ENCODE measurements at places on chromosomes 6 and 20.

DNA sequence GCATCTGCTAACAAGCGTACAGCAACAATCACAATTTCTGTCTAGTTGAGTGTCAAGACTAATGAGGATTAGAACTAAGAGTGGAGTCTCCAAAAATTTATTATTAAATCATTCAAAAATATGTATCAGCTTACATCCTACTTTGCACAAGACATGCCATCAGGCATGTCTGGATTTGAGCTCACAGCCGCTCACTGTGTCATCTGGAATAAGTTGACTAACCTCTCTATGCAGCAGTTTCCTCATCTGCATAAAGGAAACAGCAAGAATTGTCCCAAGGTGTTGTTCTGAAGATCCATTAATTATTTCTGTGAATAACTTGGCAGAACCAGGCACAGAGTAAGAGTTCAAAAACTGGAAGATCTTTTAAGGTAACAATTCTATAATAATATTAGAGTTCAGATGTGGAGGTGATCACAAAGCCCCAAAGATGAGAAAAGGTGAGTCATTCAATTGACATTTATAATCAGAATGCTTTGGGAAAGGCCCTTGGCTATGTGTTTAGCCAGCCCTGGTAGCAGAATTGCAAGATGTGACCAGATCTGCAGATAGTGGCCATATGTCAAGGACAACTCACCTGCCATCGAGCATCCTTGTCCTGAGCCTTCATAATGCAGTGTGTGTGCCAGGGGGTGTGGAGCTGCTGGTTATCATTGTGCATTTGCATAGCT, 264.0 kb downstream of the FOXA2 start:
- no peak for DNase-seq

DNA sequence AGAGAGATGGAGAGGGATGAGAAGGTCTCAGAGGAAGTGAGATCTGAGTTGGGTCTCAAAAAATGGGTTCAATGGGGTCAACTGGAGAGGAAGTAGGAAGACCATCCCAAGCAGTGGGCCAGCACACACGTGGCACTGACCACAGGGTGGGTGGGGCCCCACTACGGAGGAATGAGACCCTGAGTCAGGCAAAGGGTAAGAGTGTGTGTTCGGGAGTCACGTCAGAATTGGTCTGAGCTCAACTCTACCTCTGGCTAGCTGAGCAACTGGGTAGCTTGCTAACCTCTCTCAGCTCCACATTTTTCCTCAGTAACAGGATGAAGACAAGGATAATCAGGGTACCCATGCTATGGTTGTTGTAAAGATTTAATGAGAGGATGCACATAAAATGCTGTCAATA, 79.0 kb downstream of the TRERF1 start:
- no peak for DNase-seq

- no peak for DNase-seq
These were observed 9.3 kb downstream of the DUSP15 start for GRCh38 chr20:31861135-31861384.

DNA sequence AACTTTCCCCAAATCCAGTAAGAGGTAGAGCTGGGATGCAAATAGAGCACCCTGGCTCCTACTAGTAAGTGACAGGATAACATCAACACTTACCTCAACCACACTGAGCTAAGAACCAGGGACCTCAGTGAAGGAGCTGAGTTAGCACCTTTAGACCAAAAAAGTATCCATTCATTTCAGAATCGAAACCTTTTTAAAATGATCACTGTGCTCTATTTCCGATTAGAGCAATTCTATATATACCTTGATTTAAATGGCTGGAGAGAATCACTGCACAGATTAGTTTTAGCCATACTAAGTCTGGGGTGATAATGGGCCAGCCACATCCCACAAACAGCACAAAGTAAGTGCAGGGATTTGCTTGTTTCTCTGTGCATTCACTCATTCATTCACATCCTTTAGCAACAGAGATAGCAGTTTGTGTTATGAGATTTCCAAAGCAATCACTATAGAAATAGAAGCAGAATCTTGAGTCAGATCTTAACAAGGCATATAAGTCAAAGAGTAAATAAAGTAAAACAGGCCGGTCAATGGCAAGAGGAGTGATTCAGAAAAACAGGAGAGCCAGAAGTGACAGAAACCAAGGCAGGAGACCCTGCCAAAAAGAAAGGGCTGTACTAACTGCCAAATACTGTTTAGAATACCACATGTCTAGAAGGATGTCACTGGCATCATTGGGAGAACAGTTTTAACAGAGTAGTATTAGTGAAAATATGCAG, 136.3 kb downstream of the KIF13A start:
- DNase-seq, result no peak

DNA sequence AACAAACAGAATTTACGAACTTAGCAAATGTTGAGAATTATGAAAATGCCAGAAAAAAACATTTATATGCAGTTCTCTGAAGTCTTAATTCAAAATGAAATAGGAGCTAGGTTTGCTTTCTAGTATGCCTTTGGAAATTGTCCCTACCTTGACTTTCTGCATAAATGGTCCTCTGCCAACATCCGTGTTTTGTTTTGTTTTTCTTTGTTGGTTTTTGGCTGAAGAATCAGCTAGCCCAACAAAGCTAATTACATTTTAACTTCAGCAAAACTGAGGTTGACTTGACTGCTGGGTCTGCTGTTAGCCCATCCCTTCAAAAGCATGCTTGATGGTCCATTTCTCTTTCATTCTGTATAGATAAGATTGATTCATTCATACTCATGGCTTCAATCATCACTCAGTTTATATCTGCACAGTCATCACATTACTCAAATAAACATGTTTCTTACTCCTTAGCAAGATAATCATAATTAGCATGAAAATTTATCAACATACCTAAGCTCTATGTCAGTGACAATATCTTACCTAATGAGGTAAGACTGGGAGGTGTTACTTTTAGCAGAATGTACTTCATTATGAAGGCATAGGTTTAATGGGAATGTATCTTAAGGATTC, 76.4 kb downstream of the ADGRB3 start:
- no peak for DNase-seq

DNA sequence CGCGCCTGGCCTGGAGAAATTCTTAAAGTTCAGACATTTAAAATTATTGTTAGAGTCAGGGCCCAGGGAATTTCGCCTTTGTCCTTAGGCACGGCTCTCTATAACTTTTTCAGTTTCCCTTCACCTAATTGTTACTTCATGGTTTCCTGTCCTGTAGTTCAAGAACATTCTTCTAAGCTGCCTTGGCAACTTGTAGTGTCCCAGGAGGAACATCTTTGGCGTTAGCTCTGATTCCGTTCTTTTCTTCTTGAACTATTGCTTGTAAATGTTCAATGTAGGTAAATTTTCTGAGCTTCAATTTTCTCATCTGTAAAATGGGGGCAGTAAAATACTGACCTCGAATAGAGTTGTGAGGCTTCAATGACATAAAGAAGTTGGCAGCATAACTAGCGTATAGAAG, 41.8 kb downstream of the TIAM2 start:
- DNase-seq, result no peak

DNA sequence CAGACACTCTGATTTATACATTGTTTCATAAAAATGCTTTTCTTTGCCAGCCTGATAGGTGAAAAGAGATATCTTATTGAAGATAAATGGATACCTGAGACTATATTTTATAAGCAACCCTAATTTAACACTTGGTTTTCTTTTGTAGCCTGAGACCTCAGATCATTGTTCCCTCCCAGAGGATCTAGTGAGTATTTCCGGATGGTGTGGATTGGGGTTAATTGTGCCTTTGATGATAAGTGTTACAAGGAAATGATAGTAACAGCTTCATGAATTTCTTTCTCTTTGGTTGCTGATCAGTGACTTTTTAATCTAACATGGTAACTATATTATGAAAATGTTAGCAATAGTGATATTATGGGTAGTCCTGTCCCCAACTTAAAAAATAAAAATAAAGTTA, 30.4 kb downstream of the KDM1B start:
- no peak for DNase-seq

GRCh38 chr6:28424163-28424562, 19.1 kb downstream of the ZSCAN23 start:
- no peak for DNase-seq

DNA sequence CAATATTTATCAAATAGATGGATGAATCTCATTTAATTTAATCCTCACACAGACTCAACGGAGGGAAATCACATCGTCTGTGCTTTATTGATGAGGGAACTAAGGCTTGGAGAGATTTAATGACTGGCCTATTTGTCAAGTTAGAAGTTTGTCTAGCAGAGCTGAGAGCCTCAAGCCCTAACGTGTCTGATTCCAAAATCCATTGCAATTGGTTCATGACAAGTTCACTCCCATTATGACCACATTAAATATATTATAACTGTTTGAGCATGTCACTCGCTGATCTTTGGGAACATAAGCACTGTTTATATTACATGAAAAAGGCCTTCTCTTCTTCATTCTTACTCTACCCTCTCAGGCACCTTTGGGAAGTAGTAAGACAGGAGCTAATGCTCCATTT, 89.4 kb upstream of the SIRPA start:
- no peak for DNase-seq

- no peak for DNase-seq
These were observed 81.9 kb downstream of the ZMYND8 start for GRCh38 chr20:47274401-47275108.

DNA sequence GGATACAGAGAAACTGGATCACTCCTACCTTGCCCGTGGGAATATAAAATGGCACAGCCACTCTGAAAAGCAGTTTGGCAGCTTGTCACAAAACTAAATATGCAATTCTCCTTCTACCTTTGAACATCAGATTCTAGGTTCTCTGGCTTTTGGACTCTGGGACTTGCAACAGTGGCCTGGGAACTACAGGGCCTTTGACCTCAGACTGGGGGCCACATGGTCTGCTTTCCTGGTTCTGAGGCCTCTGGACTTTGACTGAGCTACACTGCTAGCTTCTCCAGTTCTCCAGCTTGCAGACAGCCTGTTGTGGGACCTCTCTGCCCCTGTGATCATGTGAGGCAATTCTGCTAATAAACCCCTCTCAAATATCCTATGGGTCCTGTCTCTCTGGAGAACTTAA, 168.8 kb downstream of the CDH26 start:
- no peak for DNase-seq

DNA sequence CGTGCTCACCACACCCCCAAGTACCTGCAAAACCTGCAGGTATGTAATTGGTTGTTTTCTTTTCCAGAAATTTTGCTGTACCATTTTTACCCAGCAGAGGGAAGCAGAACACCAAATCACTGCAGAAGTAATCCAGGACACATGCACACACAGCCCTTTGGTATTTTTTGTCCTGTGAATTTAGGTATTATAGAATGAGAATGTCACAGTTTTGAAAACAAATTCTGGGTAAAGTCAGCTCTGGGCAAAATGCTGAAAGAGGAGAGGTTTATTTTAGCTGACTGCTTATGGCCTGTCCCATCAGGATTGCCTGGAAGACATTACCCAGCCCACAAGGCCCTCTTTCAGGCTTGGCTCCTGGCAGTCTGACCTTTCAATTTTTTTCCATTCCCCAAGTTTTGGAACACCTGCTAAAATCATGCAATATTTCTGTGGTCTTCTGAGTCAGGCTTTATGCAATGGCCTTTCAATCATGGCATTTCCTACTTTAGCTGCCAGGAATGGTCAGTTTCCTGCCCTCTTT, 3.5 kb upstream of the EFHC1 start:
- DNase-seq, result no peak

DNA sequence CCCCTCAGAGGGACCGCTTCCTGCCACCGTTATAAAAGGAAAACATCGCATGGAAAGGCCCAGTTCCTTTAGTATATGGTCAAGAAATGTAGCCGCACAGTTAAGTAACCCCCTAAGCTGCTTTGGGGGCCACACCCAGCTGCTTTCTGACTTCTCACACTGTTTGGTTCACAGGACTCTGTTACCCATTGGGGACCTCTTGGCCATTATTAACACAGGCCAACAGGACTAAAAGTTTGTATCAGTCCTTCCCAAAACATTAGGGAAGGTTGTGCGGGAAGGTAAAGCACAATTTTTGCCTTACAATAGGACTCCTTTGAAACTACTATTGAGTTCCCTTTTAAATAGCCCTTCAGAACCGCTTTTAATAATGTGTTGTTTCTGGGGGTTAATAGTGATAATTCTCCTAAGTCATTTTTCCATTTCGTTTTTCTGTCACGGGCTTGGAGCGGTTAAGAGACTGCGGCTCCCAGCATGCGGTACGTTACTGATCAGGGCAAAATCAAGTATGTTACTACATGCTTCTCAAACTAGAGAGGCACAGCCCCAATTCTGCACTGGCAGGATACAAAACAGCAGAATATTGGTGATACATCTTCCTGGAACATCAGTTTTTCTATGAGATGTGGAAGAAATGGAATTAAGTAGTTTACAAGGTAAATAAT, 668 bp upstream of the RPP40 start:
- no peak for DNase-seq

DNA sequence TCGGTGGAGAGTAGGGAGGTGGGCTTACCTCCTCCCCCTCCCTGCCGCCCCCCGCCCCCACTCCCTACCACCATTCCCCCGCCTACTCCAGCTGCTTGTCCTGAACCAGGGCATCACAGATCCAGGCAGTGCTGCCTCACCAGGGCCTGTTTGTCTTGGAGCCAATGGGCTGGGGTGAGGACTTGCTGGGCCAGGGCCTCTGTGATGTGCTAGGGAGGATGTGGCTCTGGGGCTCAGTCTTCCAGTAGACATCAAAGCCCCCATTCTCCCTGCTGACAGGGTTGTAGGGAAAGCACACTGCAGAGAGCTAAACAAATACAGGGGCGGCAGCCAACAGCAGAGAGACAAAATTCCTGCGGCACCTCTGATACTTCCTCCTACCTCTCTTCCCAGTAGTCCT, 48.2 kb upstream of the NXT1 start:
- no peak for DNase-seq

GRCh38 chr6:1315201-1315559, 3.3 kb downstream of the FOXQ1 start:
- DNase-seq, result no peak

- DNase-seq, result no peak
These were observed 532.2 kb downstream of the CDH26 start for GRCh38 chr20:60490217-60491050.

- peak; percentile 85 for DNase-seq
These were observed 665 bp downstream of the RRAGD start for GRCh38 chr6:89411145-89412070.

DNA sequence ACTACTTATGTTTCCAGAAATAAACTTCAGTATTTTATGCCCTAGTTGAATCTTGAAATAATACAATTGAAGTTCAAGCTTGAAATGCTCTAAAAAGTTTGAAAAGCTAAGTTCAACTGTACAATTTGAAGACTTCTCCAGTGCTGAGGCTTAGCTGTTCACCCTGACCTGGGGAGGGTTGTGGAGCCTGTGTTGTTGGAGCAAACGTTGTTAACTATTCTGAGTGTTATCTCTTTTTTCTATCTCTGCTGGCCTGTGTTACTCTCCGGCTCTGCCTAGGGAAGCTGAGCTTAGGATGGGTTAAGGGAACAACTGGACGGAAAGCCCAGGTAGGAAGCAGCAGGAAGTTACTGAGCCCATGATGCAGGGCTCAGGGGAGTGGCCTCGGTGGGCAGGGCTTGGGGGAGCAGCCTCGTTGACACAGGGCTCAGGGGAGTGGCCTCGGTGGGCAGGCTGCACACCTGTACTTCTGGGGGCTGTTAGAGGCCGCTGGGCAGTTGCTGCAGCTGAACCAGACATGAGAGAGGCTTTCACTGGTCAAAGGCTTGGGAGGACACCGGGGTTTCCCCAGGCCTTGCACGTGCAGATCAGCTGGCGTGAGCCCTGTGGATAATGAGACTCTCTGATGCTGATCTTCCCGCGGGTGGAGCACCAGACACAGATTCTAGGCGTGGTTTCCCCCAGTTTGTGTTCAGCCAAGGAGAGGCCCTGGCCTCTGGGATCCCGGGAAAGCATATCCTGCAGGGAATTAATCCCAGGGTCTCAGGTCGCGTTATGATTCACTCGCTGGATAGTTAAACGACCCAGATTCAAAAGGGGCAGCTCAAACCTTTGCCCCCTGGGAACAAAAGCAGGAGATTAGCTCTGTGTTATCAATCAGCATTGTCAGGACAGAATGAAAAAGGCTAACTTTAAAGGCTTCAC, 58.9 kb downstream of the ERMARD start:
- DNase-seq, result peak; percentile 74

Data from posterior vena cava (tissue), 2 donors.